Hypothalamus (tissue), 51 donors: ENCODE measurements at places on chromosomes 16 and 17.

- DNase-seq = no peak
Measured at GRCh38 chr17:17722906-17723353, 41.7 kb downstream of the RAI1 start.

GRCh38 chr17:63998050-63998720 lies at the start of gene PRR29:
TSS of gene PRR29 (plus strand) at chr17:63998351. CDS start at chr17:63998365, 14 bp downstream.
- DNase-seq = peak; percentile 28

- DNase-seq = no peak
Measured at GRCh38 chr17:78184868-78185267, 2.0 kb downstream of the TK1 start.

DNA sequence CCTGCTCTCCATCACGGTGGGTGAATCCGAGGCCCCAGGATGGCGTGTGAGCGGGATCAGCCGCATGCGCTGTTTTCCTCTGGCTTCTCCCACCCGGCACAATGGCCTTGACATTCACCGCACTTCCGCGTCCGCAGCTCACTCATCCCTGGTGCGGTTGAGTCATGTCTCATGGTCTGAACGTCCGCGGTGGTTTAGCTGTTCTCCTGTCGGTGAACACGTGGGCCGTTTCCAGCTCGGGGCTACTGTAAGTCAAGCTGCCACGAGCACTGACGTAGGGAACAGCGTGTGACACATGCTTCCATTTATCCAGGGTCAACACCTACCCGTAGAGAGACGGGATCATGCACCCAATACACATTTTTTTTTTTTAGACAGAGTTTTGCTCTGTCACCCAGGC lies 15.3 kb upstream of the CACNA1H start:
- DNase-seq = no peak

GRCh38 chr17:21132428-21132827 lies 5.7 kb downstream of the DHRS7B start:
- DNase-seq = no peak

GRCh38 chr16:4865231-4865860 lies 18.1 kb downstream of the UBN1 start:
- DNase-seq = no peak

- peak; percentile 46 for DNase-seq
Measured at GRCh38 chr17:28494445-28495188, 11.5 kb upstream of the FOXN1 start.

DNA sequence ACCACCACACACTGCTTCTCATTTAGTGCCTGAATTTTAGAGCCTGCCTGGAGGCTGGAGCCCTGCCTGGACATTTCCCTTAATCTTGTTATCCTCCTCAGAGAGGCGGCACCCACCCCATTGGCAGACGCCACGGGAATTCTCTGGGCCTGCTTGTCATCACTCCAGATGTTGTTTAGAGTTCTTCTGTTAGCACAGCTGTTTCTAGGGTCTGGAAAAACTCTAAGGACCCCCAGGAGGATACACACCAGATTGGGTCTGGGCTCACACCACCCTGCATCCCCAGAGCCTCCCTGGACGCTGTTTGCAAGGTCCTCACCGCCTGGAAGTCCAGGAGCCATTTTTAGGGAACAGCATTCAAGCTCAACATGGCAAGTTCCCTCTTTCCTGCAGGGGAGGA lies 565 bp upstream of the XAF1 start:
- no peak for DNase-seq

GRCh38 chr17:75006653-75007052 lies 5.8 kb upstream of the MRPL58 start:
- DNase-seq = no peak

GRCh38 chr17:37365589-37365988 lies 10.2 kb upstream of the C17orf78 start:
- DNase-seq = no peak

GRCh38 chr16:2429771-2430663 lies 770 bp downstream of the CCNF start:
- DNase-seq = no peak

GRCh38 chr17:82317394-82318168 lies at the start of gene CD7:
TSS of gene CD7 (minus strand) at chr17:82317608. CDS start at chr17:82317495, 113 bp downstream.
- DNase-seq = no peak

- no peak for DNase-seq
Measured at GRCh38 chr16:88026964-88027938, 76.0 kb downstream of the BANP start.

GRCh38 chr17:48625495-48626244 lies 488 bp downstream of the HOXB9 start:
- no peak for DNase-seq

GRCh38 chr17:76304226-76305134 lies 3.6 kb downstream of the QRICH2 start:
- DNase-seq = no peak

GRCh38 chr17:64628641-64629040 lies 33.5 kb downstream of the SMURF2 start:
- DNase-seq = no peak

- no peak for DNase-seq
Measured at GRCh38 chr16:14132696-14133048, 61.6 kb downstream of the MRTFB start.

DNA sequence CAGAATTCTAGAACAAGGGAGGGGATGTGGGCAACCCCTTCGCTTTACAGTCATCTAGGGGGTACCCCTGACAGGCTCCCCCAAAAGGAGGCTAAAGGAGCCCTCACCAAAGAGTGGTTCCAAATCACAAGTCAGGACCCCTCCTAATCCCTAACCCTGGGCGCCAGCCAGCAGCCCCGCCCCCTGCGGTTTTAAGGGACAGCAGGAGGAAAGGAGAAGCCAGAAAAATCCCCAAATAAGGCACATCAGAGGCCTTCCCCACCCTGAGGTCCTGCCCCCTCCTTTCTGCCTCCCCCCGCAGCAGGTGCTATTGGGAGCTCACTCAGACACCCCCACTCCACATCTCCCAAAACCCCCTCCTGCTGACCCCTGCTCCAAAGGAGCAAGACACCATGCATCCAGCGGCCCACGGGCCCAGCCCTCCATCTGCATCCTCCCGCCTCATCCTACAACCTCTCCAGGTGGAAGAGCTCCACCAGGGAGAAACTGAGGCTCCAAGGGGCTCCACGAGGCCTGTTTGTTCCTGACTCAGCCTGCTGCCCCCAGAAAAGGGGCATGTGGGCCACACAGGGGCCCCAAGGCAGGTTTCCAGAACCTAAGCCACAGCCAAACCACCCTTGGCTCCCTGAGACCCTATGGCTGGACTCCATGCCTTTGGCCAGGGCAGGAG lies 93.5 kb downstream of the GOSR1 start:
- DNase-seq = no peak

DNA sequence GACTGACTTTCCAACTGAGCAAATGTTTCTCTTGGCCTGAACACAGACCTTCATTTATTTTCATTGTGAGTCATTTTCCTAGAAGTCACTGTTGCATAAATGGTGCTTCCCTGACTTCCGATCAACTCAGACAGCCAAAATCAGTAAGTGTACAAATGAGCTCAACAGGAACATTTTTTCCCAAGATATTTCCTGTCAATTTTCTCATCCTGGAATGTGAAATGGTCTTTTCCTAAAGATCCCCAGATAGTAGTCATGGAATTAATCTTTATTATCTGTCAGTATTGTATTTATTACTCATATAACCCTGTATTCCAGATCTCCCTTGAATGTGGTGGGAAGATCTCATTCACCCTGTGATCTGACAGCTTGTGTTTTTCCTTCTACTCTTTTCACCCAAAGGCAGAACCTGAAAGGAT lies 360.3 kb upstream of the KIF2B start:
- no peak for DNase-seq

DNA sequence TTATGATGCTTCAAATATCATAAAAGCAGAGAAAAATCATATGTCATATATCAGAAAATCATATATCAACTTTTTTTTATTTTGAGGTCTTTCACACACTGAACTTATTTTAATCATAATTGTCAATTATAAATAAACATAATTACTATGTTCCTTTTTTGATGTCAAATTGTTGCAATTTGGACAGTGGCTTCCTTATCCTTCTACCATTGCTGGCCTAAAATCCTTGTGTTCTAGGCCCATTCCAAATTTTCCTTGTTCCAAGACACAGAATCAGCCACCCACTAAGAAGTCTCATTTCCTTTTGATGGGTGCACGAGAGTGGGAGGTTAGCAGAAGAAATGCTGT lies 28.9 kb downstream of the G6PC1 start:
- DNase-seq = no peak

DNA sequence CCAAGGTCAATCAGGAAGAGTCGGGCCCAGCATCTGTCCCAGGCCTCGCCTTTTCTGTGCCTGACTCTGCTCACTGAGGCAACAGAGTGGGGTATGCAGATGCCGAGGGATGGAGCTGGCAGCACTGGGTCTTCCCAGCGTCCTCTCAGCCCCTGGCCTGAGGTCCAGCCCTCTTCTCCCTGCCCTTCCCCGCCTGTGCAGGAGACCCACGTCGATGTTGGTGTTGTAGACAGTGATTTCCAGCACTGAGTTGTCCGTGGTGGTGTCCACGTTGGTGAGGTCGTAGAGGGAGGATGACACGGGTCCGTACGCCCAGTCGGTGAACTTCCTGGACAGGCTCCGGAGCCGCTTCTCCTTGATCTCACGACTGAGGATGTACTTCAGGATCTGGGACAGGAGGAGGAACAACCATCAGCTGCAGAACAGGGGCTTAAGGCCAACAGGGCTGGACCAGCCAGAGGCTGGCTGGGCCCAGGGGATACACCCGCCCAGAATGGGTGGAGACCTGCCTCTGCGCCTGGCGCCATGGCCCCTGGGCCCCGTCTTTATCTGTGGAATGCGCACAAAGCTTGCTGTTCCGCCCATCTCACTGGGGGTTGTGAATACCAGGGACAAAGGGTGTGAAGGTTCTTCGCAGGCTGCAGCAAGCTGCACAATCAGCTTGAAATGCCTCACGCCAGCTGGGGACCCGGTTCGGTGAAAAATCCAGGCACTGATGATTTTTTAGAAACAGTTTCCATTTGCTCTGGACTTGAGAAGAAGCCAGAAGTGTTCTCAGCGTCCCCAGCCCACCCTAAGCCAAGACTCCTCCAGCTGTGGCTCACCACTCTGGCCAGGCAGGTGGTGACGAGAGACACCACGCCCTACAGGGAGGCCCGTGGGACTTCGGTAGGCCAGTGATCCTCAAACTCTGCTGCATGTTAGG lies 27.5 kb downstream of the TRPV3 start:
- DNase-seq = peak; percentile 35

DNA sequence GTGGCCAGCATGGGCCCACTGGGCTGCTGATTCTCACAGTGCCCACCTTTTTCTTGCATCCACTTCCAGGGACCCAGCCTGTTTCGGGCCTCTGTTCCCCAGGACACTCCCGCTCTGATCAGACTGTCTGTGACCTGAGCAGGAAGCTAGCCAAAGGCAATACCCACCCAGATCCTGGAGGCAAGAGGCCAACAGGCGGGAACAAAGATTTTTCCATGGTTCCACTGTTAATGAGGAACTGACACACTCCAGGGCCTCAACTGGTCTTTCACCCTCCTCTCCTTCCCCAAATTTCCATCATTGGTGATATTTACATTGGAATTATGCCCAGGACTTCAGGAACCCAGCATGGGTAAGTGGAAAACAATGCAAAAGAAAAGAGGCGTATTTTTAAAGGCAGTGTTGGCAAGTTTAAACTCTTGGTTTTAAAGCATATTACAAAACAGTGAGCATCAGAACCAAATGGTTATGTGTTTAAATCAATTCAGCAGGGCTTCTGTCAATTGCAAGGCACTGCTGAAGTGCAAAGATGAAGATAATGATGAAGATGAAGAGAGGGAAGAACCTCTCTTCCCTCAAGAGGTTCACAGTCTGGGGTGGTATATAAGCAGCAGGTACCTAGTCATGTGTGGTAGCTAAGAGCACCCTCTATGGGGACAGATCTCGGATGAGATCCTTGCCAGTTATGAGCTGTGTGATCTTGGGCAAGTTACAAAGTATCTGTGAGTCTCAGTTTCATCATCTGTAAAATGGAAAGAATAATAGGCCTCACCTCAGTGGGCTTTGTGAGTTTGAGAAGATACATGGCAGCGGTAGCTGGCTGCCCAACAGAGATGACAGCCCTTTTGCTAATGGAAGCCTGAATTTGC lies 14.4 kb upstream of the ATP2A3 start:
- DNase-seq = no peak

- DNase-seq = no peak
Measured at GRCh38 chr16:69411064-69411985, 13.1 kb upstream of the CYB5B start.

- no peak for DNase-seq
Measured at GRCh38 chr17:58960068-58960467, 146.6 kb downstream of the TRIM37 start.

- DNase-seq = no peak
Measured at GRCh38 chr17:81923302-81924260, 4.0 kb downstream of the MAFG start.

DNA sequence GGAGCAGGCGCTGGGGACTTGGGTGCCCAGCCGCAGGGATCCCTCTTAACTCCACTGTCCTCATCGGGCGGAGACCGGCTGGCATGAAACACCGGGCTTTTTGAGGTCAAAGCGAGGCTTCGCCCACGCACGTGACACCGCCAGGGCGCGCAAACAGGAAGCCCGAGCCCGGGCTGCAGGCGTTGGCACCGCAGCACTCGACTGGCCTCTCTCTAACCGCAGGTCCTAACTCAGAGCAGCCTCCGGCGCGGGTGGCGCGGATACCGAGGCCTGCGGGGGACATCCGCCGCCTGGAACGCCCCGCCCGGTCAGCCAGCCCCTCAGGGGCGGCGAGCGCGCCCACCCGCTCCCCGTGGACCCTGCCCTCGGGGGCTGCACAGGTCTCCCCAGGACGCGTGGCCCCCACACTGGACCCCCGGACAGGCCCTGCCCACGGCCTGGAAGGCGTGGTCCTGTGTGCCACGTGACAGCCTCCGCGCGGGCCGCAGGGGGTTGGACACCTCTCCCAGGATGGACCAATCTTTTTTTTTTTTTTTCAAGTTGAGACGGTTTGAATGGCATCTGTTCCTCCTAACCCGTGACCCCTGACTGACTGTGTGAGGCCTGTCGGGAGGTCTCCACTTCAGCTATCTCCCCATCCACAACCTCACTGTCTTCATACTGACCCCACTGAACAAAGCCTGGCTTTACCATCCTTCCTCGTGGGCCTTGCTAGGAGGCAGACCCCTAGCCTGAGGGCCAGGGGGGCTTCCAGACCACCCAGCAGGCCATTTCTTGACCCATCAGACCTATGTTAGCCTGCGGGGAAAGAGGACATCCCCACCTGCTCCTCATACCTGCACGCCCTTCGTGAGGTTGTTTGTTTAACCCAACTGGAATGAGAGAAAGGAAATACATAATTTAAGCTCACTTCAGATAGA lies 8.4 kb upstream of the SLC47A2 start:
- no peak for DNase-seq
